ENCODE measurements at places on chromosomes 12 and 14.

GRCh38 chr12:95057424-95057823 lies 16.0 kb downstream of the NR2C1 start:
- no peak for DNase-seq

GRCh38 chr12:113366827-113367226 lies 8.4 kb downstream of the PLBD2 start:
- no peak for DNase-seq

- DNase-seq, result no peak
Observed at GRCh38 chr14:27061299-27061698, 463.5 kb upstream of the NOVA1 start.

DNA sequence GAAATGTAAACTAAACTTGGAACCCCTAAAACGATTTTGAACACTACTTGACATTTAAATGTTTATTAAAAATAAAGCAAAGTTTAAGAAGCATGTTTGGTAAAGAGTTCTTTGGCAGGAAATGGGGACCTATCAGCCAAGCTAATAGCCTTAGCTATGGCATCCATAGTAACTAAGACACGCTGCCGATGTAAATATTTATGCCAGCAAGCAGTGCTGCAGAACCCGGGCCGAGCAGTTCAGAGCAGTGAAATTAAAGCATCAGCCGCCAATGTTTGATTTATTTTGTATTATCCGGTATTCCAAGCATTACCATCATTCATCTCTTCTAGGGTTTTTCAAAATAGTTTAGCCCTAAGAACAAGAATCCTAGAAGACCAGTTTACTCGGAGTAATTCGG lies 61.6 kb downstream of the PPP2R5C start:
- no peak for DNase-seq

DNA sequence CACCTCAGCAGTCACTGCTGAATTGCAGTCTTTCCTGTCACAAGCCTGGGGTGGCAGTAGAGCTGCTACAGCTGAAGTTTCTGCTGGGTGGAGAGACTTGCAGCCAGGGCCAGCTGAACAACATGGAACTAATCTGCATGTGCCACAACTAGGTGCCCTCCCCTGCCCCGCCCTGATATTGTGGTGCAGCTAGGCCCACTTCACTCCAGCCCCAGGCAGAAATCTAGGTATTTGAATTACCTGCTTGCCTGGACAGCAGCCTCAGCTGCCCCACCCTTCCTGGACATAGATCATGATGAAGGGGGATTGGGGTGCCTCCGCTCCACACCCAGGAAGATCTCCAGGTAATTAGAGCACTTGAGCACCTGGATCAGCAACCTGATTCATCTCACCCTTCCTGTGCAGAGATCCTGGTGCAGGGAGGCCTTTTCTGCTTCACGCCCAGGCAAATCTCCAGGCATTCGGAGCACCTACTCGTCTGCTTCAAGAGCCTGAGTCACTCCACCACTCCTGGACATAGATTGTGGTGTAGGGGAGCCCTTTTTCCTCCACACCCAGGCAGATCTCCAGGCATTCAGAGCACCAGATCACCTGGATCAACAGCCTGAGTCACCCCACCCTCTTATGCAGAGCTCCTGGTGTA lies 477.0 kb downstream of the SOX5 start:
- no peak for DNase-seq

DNA sequence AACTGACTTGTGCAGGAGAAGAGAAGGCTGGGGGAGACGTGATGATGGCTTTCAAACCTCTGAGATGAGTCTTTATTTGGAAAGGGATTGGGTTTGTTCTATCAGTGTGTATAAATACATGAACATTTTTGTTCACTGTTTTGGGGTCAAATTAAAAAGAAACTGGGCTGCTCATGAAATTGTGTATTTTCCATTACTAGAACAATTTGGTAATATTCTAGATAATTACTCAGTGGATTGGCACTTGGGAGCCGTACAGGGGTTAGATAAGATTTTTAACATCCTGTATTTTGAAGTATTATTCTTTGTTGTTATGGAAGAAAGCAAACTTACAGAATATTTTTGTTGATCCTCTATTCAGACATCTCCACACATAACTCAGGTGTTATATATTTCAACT lies 340.6 kb downstream of the PRKD1 start:
- DNase-seq, result no peak

- DNase-seq, result no peak
Observed at GRCh38 chr12:102971227-102971626, 13.8 kb downstream of the ASCL1 start.

GRCh38 chr12:2297658-2298057 lies 244.9 kb downstream of the CACNA1C start:
- DNase-seq, result no peak

DNA sequence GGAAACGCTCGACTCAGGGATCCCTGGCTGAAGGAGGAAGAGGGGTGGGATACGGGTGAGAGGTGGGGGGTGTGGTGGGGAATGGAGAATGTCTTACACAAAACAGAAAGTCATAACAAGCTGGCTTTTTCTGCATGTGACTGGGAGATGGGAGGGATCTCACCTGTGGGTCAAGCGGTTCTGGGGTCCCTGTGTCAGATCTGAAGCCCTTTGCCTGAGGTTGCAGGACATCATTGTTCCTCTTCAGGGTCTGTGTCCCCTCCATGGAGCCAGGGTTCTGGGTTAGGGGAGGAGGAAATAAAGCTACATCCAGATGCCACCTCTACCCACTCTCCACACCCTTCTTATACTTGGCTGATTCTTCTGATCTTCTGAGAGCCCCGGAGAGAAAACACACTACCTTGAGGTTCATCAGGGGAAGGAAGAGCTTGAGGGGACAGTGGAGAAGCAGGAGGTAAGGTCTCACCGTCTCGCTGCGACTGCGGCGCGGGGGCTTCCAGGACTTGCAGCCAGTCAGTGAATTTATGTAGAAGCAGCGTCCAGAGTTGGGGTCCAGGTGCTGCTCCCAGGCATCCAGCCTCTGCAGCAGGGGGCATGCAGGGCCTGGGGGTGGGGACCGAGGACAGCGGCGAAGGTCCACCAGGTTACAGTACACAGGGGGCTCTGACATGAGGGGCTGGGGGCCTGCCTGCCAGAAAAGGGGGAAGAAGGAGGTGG lies 2.5 kb downstream of the ARHGAP9 start:
- DNase-seq, result no peak

- no peak for DNase-seq
Observed at GRCh38 chr12:83256562-83256961, 569.9 kb downstream of the TMTC2 start.

DNA sequence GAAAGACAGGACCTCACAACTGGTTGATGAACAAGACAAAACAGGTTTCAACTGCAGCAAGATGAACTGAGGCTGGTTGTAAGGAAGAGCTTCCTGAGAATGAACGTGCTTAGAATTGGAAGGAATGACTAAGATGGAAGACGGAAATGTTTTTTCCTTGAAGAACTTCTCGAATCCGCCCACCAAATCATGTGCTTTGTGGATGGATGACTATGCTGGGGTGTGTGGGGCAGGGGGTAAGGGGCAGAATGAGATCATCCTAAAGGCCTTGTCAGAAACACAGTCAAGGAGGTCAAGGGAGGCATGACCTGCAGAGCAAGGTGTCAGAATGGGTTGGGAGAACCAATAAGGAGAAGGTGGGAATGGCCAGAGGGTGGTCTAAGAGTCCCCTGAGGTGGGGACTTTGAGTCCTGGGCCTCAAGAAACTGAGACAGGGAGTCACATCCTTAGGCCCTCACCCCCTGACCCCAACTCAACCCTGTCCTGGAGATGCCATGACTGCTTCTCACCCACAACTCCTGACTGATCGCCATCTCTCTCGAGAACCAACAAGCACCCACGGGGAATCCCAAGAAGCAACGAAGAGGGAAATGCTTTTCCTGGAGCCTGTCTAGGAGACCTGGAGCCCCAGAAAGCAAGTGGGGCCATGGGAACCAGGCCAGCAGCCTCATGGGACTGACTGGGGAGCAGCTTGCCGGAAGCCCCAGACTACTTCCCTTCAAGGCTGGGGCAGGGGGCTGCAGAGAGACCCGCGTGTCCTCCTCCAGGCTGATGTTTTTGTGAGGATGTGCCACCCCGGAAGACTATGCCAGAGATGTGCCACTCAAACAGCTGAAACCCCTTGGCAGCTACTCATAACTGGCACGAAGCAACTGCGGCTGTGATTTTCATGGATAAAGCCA lies 84.0 kb downstream of the ACTN1 start:
- no peak for DNase-seq

GRCh38 chr12:123929946-123930583 lies 42.6 kb downstream of the CCDC92 start:
- DNase-seq, result no peak

DNA sequence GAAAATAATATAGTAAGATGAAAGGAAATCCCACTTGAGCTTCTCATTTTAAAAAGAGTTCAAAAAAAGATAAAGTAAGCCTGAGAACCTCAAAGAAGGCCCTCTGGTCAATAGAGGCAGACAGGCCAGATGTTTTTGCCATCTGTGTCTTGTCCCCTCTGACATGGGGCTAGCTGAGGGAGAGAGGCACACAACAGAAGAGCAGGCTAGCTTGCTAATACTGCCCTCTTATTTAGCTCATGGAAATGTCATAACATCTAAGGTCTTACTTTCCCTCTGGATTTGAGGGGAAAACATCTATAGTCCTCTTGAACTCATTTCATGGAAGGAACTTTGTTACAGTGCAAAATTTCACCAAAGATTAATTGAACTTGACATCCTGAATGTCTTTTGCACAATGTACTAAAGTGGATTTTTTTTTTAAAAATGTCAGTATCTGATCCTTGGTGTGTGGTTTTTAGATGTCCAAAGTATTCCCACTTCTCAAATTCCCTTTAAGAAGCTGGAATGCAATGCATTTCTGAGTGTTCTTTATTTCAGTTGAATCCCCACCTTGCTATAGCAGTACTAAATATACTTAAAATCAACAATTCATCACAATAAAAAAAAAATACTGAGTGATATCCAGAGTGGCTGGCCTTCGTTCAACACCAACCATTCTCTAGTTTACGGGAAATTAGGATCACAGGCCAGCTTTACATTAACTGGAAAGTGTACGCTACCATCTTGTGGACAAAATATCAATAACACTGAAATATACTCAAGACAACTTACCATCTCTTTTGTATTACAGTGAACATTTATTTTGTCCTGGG lies 176.7 kb downstream of the PAH start:
- DNase-seq, result no peak

- no peak for DNase-seq
Observed at GRCh38 chr14:104782808-104783139, 12.8 kb downstream of the AKT1 start.

GRCh38 chr14:97061198-97061597 lies 264.0 kb downstream of the VRK1 start:
- no peak for DNase-seq

DNA sequence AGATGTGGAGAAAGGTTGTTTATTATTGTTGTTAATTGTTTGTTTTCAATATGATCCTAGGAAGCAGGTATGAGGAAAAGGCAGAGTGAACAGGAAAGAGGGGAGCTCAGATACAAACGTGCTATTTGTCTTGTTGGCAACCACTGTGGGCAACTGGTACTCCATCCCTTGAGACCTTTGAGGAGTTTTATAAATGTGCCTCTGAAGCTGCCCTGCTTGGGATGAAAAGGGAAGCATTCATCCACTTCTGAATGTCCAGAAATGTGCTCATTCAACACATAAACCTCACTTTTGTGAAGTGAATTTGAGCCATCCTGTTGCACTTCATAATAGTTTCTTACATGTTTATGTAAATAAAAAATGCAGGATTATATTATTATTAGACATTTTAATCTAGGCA lies 164.3 kb upstream of the PDZRN4 start:
- DNase-seq, result no peak

- peak; percentile 1 for DNase-seq
Observed at GRCh38 chr12:38711054-38711453, 194.3 kb downstream of the CPNE8 start.

Data from fibroblast of the conjunctiva (primary cell).